Heart left ventricle (tissue), 16 donors: ENCODE measurements at places on chromosomes 1 and 21.

- no peak overlapping the region for H3K4me3 ChIP-seq
- no peaks in the 10 kb centered on the region for H3K4me1 ChIP-seq
- no peaks in the 10 kb centered on the region for H3K36me3 ChIP-seq
- H3K27ac ChIP-seq, result no peak overlapping the region
- DNase-seq, result no peak
Measured at GRCh38 chr1:159959451-159959850, 5.4 kb upstream of the SLAMF9 start.

DNA sequence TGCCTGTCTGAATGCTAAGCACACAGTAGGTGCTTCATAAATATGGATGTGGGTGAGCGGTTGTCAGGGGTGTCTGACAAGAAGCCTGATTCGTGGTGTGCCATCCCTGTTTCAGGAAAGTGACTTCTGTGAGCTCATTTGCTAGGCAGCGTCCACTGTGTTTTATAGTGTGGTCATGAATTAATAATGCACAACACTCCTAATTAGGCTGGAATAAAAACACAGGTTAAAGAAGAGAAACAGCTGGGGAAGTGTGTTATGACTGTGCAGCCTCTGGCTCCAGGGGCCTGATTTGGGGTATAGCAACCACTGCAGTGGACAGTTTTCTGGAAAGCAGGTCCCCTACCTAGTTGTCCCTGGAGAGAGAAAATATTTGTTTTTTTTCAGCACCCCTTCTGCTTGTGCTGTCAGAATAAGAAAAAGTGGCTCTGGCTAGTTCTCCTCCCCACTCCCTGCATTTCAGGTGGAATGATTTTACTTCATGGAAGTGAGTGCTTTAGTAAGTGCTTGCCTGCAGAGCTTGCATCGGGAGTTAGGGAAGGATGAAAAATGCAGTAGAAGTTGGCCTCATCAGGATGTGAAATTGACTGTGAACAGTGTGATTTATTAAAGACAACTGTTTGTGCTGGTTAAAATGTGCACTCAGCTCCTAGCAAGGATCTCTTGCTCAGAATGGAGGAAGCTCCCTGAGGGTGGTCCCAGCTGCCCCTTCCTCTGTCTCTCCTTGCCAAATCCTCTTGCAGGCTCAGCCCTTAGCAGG, 333.8 kb downstream of the HHAT start:
- no peaks in the 10 kb centered on the region for H3K27me3 ChIP-seq
- no peak overlapping the region for H3K4me3 ChIP-seq
- no peak overlapping the region for H3K27ac ChIP-seq

GRCh38 chr21:28342212-28342810, 650.4 kb downstream of the LTN1 start:
- no peak overlapping the region for H3K27ac ChIP-seq
- no peak overlapping the region for H3K4me3 ChIP-seq
- H3K36me3 ChIP-seq, result no peaks in the 10 kb centered on the region
- H3K4me1 ChIP-seq, result peaks cover 8% of the 10 kb centered on the region
- H3K27me3 ChIP-seq, result no peaks in the 10 kb centered on the region
- no peak for DNase-seq

GRCh38 chr1:214637722-214638458, 34.9 kb downstream of the CENPF start:
- H3K4me1 ChIP-seq, result no peaks in the 10 kb centered on the region
- no peaks in the 10 kb centered on the region for H3K27me3 ChIP-seq

- H3K4me3 ChIP-seq, result no peak overlapping the region
- H3K4me1 ChIP-seq, result peaks cover 18% of the 10 kb centered on the region
- no peak for DNase-seq
- no peaks in the 10 kb centered on the region for H3K27me3 ChIP-seq
Measured at GRCh38 chr1:232813760-232814159, 8.5 kb downstream of the MAP10 start.

GRCh38 chr1:243213045-243213787, 41.9 kb downstream of the CEP170 start:
- H3K4me3 ChIP-seq, result no peak overlapping the region
- no peaks in the 10 kb centered on the region for H3K27me3 ChIP-seq
- no peak for DNase-seq
- H3K36me3 ChIP-seq, result no peaks in the 10 kb centered on the region

GRCh38 chr1:19894218-19894617, 12.0 kb downstream of the OTUD3 start:
- no peak overlapping the region for H3K4me3 ChIP-seq
- H3K27me3 ChIP-seq, result no peaks in the 10 kb centered on the region
- no peak for DNase-seq
- H3K36me3 ChIP-seq, result peaks cover 90% of the 10 kb centered on the region

DNA sequence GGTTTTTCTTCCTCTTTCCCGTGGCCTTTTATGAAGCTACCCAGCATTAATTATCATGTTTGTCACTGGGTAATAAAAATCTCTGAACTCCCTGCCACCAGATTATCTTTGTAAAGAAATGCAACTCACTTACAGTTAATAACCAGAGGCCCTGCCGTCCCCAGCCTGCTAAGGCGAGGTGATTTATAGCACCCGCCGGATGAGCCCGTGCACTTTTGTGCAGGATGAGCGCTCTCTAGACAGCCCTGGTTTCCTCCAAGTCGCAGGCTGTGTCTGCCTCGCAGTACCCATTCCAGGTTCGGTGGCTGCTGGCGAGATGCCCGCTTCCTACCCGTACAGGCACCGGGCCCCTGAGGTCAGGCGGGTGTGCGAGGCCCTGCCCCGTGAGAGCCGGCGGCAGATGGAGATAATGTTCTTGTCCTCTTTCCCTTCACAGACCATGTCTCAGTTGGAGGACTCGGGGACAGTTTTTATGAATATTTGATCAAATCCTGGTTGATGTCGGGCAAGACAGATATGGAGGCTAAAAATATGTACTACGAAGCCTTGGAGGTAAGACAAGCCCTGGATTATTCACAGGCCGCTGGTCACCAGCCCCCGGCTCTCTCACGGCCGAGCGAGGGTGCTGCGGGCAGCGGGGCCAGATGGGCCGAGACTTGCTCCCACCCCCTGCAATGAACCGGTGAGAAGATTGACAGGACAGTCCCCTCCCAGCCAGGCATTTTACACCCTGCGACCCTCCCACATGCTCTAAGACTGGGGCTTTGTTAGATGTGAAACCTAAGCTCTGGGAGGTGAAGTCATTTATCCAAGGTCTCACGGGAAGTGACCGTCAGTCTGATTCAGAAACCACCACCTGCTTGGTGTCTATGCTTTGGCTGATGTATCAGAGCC, 28.5 kb upstream of the SELENON start:
- peak; percentile 83 for DNase-seq
- no peaks in the 10 kb centered on the region for H3K27me3 ChIP-seq
- H3K4me3 ChIP-seq, result no peak overlapping the region

DNA sequence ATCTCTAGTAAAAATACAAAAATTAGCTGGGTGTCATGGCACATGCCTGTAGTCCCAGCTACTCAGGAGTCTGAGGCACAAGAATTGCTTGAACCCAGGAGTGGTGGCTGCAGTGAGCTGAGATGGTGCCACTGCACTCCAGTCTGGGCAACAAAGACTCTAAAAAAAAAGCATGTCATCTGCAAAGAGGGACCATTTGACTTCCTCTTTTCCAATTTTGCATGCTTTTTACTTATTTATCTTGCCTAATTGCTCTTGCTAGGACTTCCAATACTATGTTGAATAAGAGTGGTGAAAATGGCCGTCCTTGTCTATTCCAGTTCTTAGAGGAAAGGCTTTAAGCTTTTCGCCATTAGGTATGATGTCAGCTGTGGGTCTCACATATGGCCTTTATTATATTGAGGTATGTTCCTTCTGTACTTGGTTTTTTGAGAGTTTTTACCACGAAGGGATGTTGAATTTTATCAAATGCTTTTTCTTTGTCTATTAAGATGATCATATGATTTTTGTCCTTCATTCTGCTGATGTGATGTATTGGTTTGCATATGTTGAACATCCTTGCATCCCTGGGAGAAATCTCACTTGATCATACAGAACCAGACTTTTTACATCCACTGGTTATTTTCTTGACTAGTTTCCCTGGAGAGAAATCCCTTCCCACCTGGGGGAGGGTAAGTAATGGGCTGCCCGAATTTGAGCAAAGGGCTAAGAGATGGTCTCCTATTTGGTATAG, 17.0 kb upstream of the RAP1GAP start:
- H3K36me3 ChIP-seq, result peaks cover 57% of the 10 kb centered on the region
- DNase-seq, result no peak
- no peaks in the 10 kb centered on the region for H3K27me3 ChIP-seq
- H3K27ac ChIP-seq, result no peak overlapping the region
- no peak overlapping the region for H3K4me3 ChIP-seq
- H3K4me1 ChIP-seq, result no peaks in the 10 kb centered on the region

GRCh38 chr1:199151634-199152425, 513.0 kb downstream of the PTPRC start:
- H3K27ac ChIP-seq, result no peak overlapping the region
- H3K4me1 ChIP-seq, result no peaks in the 10 kb centered on the region
- H3K27me3 ChIP-seq, result no peaks in the 10 kb centered on the region
- DNase-seq, result no peak
- H3K36me3 ChIP-seq, result no peaks in the 10 kb centered on the region
- H3K4me3 ChIP-seq, result no peak overlapping the region

- H3K4me1 ChIP-seq, result peaks cover 43% of the 10 kb centered on the region
- DNase-seq, result no peak
- no peaks in the 10 kb centered on the region for H3K27me3 ChIP-seq
- no peaks in the 10 kb centered on the region for H3K36me3 ChIP-seq
- no peak overlapping the region for H3K4me3 ChIP-seq
- peak overlapping the region; percentile 67 for H3K27ac ChIP-seq
Measured at GRCh38 chr1:92944901-92945747, 16.1 kb downstream of the DIPK1A start.

DNA sequence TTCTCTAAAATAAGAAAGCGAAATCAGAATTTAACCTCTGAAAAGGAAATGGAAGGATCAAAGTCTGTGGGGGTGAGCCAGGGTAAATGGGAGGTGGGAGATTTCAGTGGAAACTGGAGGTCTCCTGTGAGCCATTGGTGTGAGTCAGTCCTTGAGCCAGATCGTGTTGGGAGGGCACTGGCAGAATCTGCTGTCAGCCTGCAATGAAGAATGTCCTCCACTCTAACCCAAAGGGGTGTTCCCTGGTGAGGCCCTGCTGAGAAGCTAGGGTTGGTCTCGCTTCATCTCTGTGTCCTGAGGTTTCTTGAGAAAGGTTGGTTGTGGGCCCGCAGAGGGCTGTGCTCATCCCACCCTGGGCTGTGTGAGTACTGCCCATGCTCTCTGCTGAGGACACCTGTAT, 2.4 kb downstream of the QSOX1 start:
- peaks cover 45% of the 10 kb centered on the region for H3K4me1 ChIP-seq
- no peak overlapping the region for H3K27ac ChIP-seq

GRCh38 chr1:204450461-204451257, 39.0 kb upstream of the PPP1R15B start:
- H3K4me3 ChIP-seq, result peak overlapping the region; percentile 36
- H3K27me3 ChIP-seq, result no peaks in the 10 kb centered on the region
- DNase-seq, result peak; percentile 71
- peak overlapping the region; percentile 96 for H3K27ac ChIP-seq
- H3K4me1 ChIP-seq, result peaks cover 70% of the 10 kb centered on the region

- H3K4me3 ChIP-seq, result no peak overlapping the region
- no peak overlapping the region for H3K27ac ChIP-seq
- DNase-seq, result no peak
- no peaks in the 10 kb centered on the region for H3K27me3 ChIP-seq
- H3K4me1 ChIP-seq, result peaks cover 13% of the 10 kb centered on the region
- no peaks in the 10 kb centered on the region for H3K36me3 ChIP-seq
Measured at GRCh38 chr1:172185996-172186395, 234.5 kb upstream of the C1orf105 start.

DNA sequence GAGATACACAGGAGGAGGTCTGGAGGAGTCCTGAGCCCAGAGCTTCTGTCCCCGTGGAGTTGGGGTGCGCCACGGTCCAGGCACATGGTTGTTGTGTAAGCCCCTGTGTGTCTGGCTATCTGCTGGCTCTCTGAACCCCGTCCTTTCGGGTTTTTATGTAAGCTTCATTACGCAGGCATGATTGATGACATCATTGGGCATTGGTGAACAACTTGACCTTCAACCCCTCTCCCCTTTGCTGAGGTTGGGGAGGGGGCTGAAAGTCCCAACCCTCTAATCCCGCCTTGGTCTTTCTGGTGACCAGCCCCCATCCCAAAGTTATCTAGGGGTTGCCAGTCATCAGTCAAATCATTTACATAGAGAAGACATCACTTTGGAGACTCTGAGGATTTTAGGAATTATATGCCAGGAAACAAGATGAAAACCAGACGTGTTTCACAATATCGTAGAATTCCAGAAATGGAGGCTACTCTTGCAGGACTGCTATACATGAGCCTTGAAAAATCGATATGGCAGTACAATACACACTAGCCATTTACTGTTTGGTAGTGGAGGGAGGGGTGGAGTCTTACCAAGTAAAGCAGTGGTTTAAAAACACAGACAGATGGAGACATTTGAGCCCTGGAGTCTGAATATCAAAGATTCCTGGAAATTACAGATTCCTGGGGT, 69.8 kb upstream of the SCAF4 start:
- no peaks in the 10 kb centered on the region for H3K4me1 ChIP-seq
- H3K27me3 ChIP-seq, result peaks cover 21% of the 10 kb centered on the region
- no peak overlapping the region for H3K27ac ChIP-seq
- H3K4me3 ChIP-seq, result no peak overlapping the region
- DNase-seq, result no peak
- H3K36me3 ChIP-seq, result no peaks in the 10 kb centered on the region

GRCh38 chr1:4736254-4736653, 81.8 kb downstream of the AJAP1 start:
- peaks cover 5% of the 10 kb centered on the region for H3K27me3 ChIP-seq
- H3K27ac ChIP-seq, result no peak overlapping the region
- H3K36me3 ChIP-seq, result no peaks in the 10 kb centered on the region
- no peaks in the 10 kb centered on the region for H3K4me1 ChIP-seq

GRCh38 chr1:161282991-161283390, 24.4 kb downstream of the PCP4L1 start:
- H3K4me1 ChIP-seq, result no peaks in the 10 kb centered on the region
- H3K27ac ChIP-seq, result no peak overlapping the region
- DNase-seq, result no peak
- H3K27me3 ChIP-seq, result no peaks in the 10 kb centered on the region

DNA sequence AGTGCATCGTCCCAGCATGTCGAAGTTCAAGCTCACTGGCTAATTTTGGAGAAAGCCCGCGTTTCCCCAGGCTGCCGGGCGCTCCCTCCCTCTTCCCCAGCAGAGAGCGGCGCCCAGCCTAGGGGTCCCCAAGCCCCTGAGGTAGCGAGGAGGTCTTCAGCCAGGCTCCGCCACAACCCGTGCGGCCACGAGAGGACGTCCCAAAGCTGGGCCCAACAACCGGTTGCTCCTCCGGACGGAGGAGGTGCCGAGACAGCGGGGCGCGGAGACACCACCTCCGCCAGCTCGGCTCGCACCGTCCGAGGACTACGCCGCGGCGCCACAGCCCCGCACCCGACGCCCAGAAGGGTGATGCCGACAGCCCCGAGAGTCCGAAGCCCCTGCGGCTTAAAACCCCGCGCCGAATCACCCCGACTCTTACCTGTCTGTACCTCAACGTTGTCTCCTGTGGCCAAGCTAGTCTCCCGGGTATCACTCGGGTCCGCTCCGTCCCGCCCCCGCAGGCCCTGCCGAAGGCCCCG, at the start of gene DENND2C:
Gene DENND2C (minus strand): TSS at position 488 of the 521 bp plus-strand sequence. CDS start 44,065 bp downstream, outside the sequence.
- no peaks in the 10 kb centered on the region for H3K36me3 ChIP-seq
- H3K4me3 ChIP-seq, result peak within 1 kb of the TSS; percentile 91

GRCh38 chr1:228824366-228824765, 89.1 kb downstream of the RHOU start:
- no peak overlapping the region for H3K4me3 ChIP-seq
- no peak overlapping the region for H3K27ac ChIP-seq
- no peaks in the 10 kb centered on the region for H3K36me3 ChIP-seq
- H3K4me1 ChIP-seq, result no peaks in the 10 kb centered on the region
- no peak for DNase-seq

GRCh38 chr21:22898051-22898665, 1899.9 kb downstream of the NCAM2 start:
- no peak overlapping the region for H3K4me3 ChIP-seq
- DNase-seq, result no peak
- H3K27me3 ChIP-seq, result no peaks in the 10 kb centered on the region
- H3K36me3 ChIP-seq, result no peaks in the 10 kb centered on the region
- no peak overlapping the region for H3K27ac ChIP-seq
